HTR-8/SVneo (cell line): ENCODE measurements at places on chromosomes 2 and 18.

DNA sequence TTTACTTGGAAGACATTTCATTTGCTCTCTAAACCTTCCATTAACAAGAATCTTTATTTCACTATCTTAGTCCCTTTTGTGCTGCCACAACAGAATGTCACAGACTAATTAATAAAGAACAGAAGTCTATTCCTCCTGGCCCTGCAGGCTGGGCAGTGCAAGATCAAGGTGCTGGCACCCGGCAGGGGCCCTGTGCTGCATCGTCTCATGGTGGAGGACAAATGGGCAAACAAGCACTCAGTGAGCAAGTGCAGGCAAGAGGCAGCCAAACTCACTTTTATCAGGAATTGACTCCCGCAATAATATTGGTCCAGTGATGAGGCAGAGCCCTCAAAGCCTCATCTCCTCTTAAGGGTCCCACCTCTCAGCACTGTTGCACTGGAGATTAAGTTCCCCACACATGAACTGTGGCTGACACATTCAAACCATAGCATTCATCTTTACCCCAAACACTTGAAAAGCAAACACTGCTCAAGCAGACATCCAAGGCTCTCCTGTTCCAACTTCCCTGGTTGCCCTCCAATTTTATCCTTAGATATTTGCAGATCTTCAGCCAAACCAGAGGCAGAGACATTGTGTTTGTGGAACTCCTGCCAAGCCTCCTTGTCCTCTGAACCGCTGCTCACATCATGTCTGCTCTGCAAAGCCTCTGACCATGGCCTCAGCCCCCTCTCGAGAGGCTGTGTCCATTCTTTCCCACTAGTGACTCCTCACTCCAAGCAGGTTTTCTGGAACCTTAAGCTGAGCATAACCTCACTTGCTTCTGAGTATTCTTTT lies 404.4 kb upstream of the SOX11 start:
- no peak for DNase-seq

DNA sequence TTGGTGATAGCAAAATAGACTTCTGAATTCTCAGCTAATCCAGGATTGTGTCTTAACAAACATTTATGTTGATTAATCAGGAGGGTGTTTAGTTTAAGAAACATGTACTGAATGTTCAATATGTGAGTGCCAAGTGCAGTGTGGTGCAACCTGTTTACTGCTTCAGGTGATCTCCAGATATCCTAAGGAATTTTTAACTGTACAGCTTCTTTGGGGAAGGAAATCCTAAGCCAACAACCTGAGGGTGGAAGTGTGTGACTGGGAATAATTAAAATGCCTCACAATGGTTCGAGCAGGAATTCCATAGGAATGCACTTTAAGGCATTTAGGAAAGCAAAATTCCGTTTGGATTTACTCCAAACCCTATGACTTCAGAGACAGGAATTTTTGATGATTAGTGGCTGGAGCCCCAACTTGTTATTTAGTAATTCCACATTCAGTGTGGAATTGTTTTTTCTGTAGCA lies 16.4 kb downstream of the CRIM1 start:
- DNase-seq, result no peak

DNA sequence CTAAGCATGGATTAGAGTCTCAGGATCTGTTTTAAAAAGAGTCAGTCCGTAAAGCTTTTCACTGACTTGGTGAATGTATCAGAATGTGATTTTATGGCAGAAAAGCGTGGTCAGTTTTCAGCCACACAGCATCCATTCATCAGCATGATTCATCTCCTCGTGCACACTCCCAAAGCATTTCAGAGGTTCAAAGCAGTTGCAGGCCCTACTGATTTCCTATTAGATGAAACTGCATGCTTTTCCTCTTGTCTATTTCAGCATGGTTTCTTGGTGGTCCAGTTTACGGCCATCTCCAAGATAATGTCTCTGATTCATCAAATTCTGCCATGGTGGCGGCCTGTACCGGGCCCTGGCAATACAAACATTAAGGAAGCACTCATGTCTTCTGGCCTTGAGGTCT lies 4.8 kb upstream of the PARD6G start:
- no peak for DNase-seq

DNA sequence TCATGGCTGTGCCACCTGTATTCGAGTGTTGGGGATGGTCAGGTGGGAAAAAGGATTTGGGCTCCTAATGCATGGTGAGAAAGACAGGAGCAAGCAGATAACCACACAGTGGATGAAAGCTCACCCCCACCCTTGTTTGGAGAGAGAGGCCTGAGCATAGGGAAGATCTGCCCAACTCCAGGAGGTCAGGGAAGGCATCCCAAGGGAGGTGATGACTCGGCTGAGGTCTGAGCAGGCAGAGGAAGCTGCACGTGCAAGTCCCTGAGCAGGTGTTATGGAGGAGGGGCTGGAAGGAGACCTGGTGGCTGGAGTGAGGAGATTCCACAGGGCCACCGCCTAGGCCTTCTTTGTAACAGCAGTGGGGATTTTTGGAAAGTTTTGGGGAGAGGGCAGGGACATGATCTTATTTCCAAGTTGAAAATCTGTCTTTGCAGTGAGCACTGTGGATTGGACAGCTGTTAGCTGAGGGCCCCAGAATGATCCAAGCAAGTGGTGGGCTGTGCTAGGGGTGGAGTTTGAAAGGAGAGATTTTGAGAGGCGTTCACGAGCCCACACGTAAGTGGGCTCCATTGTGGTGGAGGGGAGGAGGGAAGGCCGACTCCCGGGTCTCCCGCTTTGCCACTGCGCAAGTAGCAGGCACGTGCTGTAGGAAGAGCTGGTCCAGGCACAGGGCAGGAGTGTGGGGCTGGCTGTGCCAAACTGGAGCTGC lies 228.5 kb downstream of the GLI2 start:
- DNase-seq, result peak; percentile 13

DNA sequence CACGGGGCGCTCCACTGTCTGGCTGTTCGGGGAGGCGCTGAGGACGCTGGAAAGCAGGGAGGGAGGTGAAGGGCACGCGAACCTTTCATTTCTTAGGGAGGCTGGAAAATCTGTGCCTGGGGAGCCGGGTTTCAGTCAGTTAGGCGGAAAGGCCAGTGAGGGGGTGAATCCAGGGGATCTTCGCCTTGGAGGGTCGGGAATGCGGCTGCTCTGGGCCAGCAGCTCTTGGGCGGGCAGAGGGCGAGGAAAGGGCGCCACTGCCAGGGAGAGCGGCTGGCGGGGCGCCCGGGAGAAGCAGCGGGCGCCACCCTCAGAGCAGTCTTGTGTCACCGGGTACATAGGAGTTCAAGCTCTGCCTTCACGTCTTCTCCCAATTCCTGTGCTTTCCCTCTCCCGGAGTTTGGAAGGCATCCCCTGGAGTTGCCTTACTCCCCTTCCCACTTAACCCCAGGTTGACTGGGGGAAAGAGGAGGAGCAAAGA lies 1.4 kb downstream of the CCDC85A start:
- DNase-seq, result peak; percentile 41

DNA sequence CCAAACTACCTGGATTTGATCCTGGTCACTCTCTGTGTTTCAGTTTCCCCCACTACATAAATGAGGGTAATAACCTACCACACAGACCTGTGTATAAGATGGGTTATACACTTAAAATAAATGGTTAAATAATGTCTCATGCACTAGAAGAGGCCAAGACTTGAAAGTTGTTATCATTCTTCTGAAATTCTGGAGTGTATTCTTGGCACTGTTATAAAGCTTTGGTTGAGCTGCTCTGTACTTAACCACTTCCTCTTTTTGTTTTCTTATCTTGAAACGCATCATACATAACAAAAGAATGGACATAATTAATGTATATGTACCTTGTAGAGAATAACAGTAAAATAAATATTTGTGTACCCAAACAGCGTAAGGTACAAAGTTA lies 281.0 kb downstream of the AFF3 start:
- no peak for DNase-seq

DNA sequence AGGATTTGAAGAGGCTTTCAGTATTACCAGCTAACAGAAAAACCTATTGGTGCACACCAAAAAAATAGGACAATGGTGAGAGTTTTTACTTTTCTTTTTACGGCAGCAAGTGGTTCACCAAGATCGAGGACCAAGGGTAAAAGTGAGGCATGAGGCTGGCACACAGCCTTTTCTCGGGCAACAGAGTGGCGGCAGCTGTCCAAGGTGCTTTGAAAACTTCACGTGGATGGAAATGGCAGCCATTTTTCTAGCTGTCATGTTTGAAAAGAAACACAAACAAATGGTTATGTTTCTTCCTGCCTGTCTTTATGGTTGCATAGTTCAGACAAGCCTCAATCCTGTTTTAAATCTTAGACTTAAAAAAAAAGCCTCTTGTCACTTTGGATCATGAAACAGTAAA lies 812.5 kb upstream of the CHAC2 start:
- DNase-seq, result no peak

- no peak for DNase-seq
Measured at GRCh38 chr2:192971981-192972380, 777.2 kb upstream of the TMEFF2 start.
